CD4-positive, alpha-beta T cell treated with Interleukin-17A for 1 hour (primary cell): ENCODE measurements at places on chromosomes 13 and 19.

- peak; percentile 75 for DNase-seq
Measured at GRCh38 chr19:19372656-19373416, 32.6 kb upstream of the GATAD2A start.

- peak; percentile 69 for DNase-seq
Measured at GRCh38 chr19:48806818-48807589, 3.8 kb downstream of the BCAT2 start.

DNA sequence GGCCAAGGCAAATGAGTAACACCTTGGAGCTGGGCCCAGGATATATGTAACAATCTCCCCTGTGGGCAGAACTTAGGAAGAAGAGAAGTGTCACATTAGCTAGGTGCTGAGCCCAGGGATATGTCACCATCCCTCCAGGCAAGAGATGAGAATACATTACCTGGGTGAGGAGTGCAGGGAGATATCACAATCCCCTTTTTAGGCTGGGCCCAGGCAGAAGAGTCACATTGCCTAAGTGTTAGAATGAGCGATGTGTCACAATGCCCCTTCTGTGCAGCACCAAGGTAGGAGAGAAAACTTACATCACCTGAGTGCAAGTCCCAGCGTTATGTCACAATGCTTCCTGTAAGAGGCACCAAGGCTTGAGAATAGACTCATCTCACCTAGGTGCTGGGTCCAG is 60.3 kb downstream of the ZNF726 start:
- no peak for DNase-seq

- no peak for DNase-seq
Measured at GRCh38 chr13:106492588-106493475, 42.6 kb downstream of the EFNB2 start.

DNA sequence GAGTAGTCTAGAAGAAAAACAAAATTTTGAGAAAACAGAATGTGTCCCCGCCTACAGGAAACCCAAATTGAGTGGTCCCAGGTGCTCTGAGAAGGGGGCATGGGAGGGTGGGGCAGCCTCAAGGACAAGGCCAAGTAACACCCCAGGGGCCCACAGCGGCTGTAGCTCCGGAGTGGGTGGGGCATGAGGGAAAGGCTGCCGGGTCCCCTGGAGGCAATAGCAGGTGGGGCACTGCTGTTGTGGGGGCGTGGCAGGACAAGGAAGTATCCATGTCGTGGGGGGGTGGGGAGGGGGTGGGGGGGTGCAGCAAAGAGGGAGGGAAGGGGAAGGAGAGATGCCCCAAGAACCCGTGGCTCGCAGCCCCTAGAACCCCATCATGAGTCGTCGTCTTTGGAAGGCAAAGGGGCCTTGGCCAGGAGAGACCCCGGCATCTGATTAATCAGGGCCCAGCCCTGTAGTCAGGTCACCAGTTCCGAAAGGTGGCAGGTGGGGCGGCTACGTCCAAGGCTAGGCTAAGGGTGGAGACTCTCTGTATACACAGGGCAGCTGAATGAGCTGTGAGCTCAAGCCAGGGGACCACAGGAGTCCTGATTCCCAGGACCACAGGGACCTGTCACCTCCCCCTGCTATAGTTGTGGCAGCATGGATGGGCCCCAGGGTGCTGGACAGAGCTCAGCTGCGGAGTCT is 7.5 kb upstream of the ISYNA1 start:
- no peak for DNase-seq

DNA sequence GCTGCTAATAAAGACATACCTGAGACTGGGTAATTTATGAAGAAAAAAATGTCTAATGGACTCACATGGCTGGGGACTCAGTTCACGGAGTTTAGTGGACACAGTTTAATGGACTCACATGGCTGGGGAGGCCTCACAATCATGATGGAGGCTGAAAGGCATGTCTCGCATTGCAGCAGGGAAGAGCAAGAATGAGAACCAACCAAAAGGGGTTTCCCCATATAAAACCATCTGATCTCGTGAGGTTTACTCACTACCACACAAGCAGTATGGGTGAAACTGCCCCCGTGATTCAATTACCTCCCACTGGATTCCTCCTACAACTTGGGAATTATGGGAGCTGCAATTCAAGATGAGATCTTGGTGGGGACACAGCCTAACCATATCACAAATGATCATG is 1181.2 kb downstream of the PCDH9 start:
- DNase-seq: no peak
